ENCODE measurements at places on chromosomes 7 and 10.

DNA sequence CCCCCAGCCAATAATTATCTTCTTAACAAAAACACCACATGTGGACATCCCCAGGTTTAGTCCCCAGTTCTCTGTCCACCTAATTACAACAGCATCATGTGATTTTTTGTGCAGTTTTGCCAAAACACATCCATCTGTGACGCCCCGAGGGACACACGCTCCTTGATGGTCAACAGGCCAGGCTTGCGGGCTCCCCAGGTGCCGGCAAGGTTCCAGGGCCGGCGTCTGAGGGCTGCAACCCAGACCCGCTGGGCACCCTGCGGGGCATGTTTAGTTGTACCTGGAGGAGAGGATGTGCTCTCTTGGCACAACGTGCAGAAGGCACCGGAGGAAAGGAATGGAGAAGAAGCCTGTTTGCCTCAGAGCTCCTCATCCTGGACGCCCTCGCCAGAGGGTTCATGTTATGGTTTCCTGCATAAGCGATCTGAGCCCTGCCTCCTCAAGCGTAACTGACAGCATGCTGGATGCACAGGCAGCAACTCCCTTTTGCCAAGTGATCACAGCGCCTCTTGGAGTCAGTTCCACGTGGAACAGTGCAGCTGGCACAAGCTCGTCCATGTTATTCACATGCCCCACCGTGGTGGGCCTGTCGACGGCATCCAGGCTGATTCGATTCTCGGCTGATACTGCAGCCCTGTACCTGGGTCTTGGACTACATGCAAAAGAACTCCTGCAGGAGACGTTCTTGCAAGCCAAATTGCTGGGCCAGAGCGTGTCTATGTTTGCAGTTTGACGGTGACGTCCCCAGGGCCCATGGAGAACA lies 41.6 kb downstream of the JAKMIP3 start:
- no peak for DNase-seq

DNA sequence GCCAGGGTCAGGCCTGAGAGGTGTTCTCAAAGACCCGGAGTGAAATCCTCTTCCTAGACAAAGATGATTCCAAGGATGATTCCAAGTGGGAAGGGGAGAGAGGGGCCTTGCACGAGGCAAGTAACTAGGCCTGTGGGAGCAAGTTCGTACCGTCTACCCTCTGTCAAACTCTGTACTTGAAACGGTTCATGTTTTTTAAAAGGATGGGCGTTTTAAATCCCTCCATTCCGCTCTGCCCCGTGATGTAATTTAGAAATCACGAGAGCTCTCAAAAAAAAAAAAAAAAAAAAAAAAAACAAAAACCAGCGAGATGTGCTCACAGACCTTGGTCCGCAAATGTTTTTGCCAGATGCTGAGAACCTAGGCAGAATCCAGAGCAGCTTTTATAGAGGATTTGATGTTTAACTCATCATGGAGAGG lies 114.7 kb upstream of the CARD11 start:
- no peak for DNase-seq

- DNase-seq: no peak
These were observed 171.3 kb upstream of the STEAP4 start for GRCh38 chr7:88477976-88478375.

DNA sequence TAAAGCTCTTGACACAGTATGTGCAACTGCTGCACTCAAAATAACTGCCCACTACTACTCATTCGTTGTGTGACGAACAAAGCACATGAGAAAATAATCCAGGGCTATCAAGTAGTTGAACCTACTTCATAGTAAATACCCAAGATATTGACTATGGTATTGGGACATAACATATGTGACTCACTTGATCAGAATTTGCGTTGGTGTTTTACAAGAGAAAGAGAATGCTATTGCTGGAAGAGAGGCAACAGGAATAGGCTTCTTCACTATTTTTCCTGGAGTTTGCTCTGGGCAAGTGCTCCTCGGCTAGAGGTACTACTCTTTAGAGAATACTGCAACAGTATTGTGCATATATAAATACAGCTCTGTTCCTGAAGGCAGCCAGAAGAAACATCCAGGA lies 2.5 kb downstream of the DGKB start:
- DNase-seq: no peak

DNA sequence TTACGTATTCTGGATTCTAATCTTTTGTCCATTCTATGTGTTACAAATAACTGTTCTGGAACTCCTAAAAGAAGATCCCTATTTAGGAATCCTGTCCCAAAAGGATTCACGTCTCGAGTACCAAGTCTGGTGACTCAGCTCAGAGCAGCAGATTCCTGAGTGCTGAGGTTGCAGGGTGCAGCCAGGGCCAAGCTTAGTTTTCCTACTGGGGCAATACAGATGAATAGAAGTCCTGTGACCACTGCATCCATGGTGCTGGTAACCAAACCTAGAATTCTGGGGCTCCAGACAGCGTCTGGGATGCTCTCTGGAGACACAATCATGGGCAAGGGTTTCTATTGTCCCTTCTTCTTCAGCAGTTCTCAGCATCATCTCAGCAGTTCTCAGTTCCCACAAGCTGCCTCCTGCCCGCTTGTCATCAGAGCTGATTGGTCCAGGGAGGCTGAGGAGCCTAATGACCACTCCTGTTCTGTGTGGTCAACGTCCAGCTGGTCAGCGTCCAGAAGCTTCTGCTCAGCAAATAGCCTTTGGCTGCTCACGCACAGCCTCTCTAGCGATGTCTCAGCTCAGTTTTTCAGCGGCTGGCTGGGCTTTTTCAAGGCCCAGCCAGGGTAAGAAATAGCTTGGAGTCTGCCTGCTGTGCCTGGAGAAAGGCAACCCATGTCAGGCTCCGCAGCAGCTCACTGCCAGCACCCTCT lies 50.4 kb upstream of the C7orf33 start:
- no peak for DNase-seq

- no peak for DNase-seq
These were observed 419.5 kb downstream of the PAXIP1 start for GRCh38 chr7:154583454-154583853.

DNA sequence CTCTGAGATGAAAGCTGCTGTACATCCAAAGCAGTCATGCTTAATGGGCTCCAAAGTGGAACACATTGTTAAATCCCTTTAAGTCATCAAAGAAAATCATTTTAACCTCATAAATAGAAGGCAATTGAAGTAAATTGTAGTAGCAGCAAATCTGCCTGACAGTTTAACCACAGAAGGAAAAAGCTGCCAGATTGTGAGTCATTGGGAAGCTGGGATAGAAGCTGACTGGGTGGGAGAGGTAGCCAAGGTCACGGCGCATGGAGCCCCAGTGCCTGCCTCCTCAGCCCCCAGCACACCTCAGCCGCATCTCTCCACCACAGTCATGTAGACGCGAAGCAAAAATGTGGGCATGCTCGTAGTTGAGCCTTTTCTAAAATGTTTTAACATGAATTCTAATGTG lies 44.0 kb downstream of the TARP start:
- no peak for DNase-seq

DNA sequence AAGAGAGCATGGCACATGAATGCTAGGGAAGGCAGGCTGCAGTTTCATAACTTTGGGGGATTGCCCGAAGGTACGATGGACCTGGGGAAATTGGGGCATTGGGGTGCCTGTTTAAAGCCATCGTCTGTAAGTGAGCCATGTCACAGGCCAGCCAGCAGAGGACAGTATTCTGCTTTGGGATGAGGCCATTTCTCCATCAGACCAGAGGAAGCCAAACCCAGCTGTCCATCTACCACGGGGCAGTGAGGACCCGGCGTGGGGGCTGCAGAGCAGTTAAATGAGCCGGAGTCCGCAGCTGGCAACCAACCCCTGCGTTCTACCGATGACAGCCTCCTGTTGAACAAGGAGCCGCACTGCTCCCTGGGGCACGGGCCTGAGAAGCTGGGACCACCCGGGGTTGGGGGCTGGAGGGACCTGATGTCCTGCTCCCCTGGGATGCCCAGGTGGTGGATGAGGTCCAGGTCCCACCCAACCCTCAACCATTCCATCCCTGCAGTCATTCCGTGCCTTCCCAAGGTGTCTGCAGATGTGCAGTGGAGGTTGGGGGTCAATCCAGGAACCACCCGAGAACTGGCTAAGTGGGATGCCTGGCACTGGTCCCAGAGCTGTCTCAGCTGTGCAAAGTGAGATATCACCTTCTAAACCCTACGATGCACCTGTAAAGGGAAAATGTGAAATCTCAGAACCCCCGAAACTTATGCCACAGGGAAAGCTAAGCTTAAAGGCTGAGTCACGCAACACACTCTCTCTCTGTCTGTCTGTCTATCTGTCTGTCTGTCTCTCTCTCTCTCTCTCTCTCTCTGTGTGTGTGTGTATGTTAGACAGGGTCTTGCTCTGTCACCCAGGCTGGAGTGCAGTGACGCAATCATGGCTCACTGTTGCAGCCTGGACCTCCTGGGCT lies 12.1 kb upstream of the RHBDD2 start:
- DNase-seq: peak; percentile 56

- DNase-seq: no peak
These were observed 220.5 kb downstream of the MLLT10 start for GRCh38 chr10:21754410-21755011.

DNA sequence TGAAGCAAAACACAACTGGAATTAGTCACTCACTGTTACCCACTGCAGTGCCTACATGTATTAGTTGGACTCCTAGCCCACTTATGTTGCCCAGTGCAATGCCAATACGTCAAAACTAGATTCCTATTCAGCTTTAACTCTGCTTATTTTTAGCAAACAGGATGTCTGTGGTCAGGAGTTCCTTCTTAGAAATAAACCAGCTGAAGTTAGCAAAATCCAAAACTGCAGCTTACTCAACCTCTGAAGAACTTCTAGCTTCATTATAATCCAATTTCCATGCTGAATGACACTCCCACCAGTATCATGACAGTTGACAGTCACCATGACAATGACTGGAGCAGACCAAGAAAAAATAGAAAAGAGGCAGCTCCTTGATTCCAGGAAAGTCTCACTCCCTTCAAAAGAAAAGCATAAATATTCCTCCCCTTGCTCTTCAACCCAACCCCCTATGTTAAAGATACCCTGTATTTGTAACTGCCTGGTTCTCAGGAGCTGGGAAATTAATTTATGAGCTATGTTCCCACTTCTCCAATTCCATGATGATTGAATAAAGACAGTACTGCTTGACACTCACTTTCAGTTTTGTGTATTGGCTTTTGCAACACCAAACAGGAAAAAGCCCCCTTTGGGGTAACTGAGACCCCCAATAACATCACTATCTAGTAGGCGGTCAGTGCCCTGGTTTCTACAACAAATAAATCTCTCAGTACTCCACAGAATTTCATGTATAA lies 327.4 kb downstream of the SORCS1 start:
- DNase-seq: no peak

DNA sequence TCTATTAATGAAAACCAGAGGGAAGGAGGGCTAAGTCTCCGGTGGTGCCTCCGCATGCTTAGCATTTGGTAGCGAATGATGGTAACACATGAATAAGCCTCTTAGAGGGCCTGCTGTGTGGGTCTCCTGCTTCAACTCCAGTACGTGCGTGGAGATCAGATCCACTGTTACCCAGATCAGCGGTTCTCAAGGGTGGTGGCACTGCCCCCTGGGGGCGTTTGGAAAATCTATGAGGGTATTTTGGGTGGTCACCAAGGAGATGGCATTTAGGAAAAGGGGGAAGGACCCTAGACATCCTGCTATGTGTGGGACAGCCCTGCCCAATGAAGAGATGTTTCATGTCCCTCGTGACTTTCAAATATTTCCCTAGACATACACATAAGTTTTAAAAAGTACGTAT lies 57.1 kb upstream of the TM9SF3 start:
- DNase-seq: no peak

GRCh38 chr7:102424787-102425218 lies 8.6 kb upstream of the ORAI2 start:
- no peak for DNase-seq

DNA sequence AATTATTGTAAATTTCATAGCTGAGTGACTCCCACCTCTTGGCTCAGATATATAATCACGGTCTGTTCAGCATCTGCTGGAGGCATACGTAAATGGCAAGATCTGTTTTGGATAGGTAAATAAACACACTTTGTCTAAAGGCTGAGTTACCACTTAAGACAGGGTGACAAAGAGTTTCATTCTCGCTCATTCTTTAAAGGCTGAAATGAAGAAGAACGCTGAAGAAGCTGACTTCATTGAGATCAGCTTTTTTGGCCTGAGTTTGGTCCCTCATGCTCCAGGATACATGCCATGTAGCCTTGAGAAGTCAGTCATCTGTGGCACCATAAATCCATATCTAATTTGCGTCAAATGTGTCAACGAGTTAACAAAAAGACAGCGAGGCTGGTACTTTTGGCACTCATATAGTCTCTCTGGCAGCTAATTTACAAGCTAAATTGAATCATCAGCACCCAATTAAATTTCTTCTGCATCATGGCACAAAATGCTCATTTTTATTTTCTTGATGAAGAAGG lies 309.9 kb downstream of the GPAM start:
- no peak for DNase-seq

DNA sequence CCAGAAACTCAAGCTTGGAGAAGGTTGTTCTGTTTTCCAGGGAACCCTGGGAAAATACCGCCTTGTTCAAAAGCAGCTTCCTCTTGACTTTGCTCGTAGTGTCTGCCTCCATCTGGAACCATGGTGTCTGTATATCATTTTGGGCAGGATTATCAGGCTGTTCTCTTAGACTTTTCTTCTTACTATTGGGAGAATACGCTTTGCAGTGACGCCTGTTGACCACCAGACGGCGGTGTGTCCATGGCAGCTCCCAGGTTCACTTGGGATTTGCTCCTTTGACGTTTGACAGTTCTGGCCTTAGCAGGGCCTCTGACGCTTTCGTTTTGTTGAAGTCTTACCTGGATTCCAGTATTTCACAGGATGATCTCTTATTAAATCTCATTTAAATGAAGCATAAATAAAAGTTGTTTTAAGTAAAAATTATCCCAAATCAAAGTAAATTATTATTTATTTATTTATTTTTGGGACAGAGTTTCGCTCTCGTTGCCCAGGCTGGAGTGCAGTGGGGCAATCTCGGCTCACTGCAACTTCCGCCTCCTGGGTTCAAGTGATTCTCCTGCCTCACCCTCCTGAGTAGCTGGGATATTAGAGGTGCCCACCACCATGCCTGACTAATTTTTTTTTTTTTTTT lies 41.8 kb upstream of the GJD4 start:
- peak; percentile 28 for DNase-seq

DNA sequence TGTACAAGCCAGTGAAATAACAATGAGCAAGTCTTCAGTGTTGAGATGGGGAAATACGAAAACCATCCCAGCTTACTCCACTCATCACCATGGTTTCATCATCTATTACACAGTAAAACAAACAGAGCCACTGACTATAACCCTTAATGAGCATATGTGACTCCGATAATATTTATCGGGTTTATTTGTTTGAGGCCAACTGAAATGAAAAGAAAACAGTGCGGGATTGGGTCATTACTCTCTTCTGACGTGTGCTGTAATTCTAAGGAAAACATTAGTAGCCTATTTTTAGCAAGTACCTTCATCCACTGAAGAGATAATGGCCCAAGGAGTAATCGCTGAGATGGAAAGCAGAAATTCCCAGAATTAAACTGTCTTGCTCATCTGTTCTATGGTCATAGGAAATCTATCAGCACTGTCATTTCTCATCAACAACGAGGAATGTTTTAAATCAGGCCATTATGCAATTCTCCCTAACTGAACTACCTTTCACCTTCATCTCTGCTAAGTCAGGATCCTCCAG lies 716.5 kb downstream of the INHBA start:
- DNase-seq: no peak

- no peak for DNase-seq
These were observed 590.2 kb downstream of the MAGI2 start for GRCh38 chr7:78863281-78863680.

GRCh38 chr7:40870108-40870507 lies 735.3 kb downstream of the SUGCT start:
- DNase-seq: peak; percentile 12

Data from iPS DF 19.7 (cell line).